CD4-positive, alpha-beta T cell treated with Interleukin-17A for 1 hour (primary cell): ENCODE measurements at places on chromosomes 3 and 15.
A peak's percentile ranks its signal among the peaks of the same experiment; 100 is the strongest.

- DNase-seq = no peak
These were observed 23.1 kb upstream of the EIF4A2 start for GRCh38 chr3:186760141-186760833.

- no peak for DNase-seq
These were observed 3.7 kb upstream of the FAM107A start for GRCh38 chr3:58580826-58581327.

- no peak for DNase-seq
These were observed 32.2 kb downstream of the GPR176 start for GRCh38 chr15:39887832-39888231.

DNA sequence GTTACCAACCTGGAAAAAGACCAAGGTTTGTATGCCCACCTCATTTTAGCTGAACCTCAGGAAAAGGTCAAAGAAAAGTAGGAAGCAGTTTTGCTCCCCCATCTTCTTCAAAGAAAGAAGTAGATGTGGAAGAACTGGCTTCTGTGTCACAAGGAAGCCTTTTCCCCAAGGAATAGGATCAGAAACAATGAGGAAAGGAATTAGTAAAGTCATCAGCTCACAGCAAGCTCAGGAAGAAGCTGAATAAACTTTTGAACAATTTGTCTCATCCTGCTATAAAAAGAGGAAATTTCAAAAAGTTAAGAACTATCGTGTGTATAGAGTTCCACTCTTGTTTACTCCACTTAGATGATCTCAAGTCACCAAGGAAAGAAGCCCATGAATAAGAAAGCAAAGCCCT lies 174.2 kb downstream of the PDE8A start:
- DNase-seq = no peak

DNA sequence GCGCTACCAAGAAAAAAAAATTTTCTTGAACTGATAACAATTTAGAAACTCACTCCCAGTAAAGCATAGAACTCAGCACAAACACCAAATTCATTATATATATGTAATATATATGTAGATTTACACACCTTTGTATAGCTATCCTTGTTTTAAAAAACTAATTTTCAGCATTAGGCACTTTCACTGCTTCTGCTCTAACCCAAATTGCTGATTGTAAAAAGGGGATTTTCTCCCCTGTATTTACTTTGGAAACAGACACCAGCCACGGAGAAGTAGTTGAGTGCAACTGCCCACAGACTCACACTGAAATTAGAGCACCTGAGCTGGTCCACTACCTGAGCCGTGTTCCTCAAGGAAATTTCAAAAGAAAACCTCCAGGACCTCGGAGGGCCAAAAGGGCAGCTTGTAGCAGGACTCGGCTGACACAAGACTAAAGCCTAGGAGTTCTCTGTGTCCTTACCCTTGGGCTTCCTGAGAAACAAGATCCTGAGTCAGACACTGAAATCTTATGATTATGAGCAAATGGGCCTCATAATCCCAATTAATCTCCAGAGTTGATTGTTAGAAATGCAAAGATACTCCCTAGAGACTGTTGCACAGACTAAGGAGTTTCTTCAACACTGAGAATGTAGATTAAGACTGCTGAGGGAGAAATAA lies 106.0 kb downstream of the TNIK start:
- DNase-seq = no peak

GRCh38 chr3:50167841-50168209 lies 12.7 kb downstream of the SEMA3F start:
- no peak for DNase-seq

DNA sequence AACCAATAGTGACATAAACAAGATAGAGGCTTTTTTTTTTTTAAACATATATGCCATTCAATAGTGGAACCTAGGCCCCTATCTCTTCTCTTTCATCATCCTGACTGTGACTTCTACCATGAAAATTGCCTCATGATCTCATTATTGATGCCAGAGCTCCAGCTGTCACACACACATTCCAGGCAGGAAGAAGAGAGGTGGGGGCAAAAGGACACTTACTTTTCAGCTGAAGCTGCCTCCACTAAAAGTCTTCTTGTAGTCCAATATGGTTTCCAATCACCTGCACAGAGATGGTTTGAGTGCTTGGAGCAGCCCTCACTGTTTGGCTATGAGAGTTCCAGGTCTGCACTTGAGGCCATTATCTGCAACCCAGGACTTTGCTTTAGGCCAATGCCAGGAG lies 45.0 kb downstream of the CLEC3B start:
- DNase-seq = no peak

- DNase-seq = no peak
These were observed 625.5 kb downstream of the NAALADL2 start for GRCh38 chr3:175484666-175485065.

DNA sequence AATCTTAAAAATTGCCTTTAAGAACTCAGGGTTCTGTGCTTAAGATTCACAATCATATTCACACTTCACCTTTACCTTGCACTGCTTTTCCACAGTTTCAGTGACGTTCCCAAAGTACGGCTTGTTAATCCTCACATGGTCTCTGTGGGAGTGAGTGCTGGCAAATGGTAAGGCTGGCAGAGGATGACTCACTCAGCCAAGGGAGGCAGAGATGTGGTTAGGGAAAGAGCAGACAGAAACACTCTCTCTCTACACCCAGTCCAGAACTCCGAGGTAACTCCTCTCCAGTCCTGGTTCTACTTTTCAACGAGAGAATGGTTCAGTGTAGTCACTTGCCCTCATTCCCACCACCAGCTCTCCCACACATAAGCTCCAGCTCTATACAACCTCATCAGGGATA lies 33.1 kb downstream of the RASGRP1 start:
- no peak for DNase-seq

GRCh38 chr3:11803977-11804892 lies 42.5 kb downstream of the TAMM41 start:
- peak; percentile 68 for DNase-seq

DNA sequence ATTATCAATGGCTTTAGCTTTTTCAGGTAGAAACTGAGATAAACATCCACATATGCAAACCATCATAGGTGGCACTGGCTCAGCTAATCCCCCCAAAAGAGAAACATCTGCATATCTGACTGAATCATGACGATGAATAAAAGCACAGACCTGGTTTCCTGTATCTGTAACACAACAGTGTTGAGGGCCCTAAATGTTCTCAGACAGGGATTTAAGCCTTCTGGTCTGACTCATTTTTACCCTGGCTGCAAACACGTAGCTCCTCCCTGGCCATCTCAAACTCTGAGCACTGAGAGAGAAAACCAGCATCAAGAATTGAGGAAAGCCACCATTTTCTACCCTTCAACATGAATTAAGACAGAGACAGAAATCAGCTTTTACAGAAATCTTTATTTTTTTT lies 35.2 kb downstream of the GLB1 start:
- peak; percentile 56 for DNase-seq

DNA sequence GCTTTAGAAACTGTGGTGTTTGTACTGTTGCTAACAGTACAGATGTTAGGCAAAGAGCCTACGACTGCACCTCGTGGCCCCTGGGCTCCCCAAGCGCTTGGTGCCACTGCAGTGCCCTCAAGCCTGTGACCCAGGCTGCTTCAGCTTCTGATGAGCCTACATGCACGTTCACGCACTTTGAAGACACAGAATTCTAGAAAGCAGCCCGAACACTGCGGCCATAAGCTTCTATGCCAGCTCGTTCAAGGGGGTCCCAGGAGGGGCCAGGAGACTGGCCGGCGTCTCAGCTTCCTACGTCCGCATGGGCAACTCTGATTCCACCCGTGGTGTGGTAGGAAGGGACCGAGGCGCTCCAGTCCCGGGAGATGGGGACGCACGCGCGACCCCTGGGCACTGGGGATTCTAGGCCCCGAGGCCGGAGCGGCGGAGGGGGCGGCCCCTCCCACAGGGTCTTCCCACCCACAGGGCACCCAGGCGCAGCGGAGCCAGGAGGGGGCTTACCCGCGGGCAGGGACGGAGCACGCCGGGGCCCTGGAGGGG lies 653 bp downstream of the MYO5C start:
- DNase-seq = no peak

DNA sequence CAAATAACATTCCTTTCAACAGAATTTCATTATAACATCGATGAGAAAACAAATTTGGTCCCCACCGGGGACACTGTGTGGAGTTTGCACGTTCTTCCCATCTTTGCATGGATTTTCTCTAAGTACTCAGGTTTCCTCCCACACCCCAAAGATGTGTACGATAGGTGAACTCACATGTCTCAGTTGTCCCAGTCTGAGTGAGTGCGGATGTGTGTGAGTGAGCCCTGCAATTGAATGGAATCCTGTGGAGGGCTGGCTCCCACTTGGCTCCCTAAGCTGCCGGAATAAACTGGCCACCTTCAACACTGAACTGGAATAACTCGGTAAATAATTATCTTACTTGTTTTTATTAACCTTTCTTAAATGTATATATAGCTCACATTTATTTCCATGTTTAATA lies 77.0 kb downstream of the TRANK1 start:
- DNase-seq = no peak

GRCh38 chr3:47583320-47584075 lies 4.8 kb upstream of the CSPG5 start:
- no peak for DNase-seq

- DNase-seq = no peak
These were observed 331.4 kb upstream of the WNT5A start for GRCh38 chr3:55818485-55818884.

GRCh38 chr3:141305436-141305835 lies 62.9 kb upstream of the ZBTB38 start:
- no peak for DNase-seq

- DNase-seq = no peak
These were observed 56.5 kb downstream of the VPS8 start for GRCh38 chr3:184868477-184868876.

GRCh38 chr15:96087180-96087884 lies 243.2 kb upstream of the NR2F2 start:
- DNase-seq = no peak

- DNase-seq = no peak
These were observed 14.6 kb downstream of the RAB7A start for GRCh38 chr3:128740621-128741020.

GRCh38 chr15:80925597-80926059 lies 64.0 kb downstream of the MESD start:
- no peak for DNase-seq

- DNase-seq = no peak
These were observed 120.9 kb downstream of the CACNA2D3 start for GRCh38 chr3:54243056-54243931.

- peak; percentile 48 for DNase-seq
These were observed 4.0 kb downstream of the GLYCTK start for GRCh38 chr3:52291508-52292181.

- DNase-seq = no peak
These were observed 307.0 kb upstream of the THBS1 start for GRCh38 chr15:39273717-39274411.

DNA sequence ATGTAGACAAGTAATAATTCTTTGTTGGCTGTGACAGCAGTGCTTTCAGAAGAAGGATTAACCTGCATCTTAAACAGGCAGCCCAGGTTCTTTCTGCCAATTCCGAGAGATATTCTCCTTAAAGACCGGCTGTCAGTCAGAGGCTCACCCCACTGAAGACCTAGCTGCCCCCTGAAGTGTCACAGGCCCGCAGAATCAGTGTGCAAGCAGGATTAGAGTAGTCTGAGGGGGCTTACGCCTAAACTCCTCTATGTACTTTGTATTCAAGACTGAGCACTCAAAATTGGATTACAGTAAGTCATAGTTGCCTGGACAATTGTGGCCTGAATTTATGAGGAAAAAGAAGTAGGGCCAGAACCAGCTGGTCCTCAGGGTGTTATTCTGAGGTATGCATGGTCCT lies 342.9 kb downstream of the CLSTN2 start:
- DNase-seq = no peak

DNA sequence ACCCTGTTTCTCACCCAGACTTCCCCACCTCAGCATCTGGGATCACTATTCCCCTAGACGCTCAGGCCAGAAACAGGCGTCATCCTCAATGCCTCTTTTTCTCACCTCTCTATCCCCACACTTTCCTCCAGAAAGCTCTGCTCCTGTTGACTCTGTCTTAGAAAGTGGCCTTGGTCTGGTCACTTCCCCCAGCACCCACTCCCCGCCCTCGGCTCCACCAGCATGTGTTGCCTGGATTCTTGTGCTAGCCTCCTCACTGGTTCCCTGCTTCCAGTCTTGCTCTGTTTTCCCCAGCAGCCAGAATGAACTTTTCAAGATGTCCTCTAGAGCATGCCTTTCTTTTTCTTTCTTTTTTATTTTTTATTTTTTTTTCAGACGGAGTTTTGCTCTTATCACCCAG lies 39.7 kb upstream of the ESYT3 start:
- no peak for DNase-seq

GRCh38 chr3:188827103-188827502 lies 344.7 kb upstream of the TPRG1 start:
- no peak for DNase-seq

DNA sequence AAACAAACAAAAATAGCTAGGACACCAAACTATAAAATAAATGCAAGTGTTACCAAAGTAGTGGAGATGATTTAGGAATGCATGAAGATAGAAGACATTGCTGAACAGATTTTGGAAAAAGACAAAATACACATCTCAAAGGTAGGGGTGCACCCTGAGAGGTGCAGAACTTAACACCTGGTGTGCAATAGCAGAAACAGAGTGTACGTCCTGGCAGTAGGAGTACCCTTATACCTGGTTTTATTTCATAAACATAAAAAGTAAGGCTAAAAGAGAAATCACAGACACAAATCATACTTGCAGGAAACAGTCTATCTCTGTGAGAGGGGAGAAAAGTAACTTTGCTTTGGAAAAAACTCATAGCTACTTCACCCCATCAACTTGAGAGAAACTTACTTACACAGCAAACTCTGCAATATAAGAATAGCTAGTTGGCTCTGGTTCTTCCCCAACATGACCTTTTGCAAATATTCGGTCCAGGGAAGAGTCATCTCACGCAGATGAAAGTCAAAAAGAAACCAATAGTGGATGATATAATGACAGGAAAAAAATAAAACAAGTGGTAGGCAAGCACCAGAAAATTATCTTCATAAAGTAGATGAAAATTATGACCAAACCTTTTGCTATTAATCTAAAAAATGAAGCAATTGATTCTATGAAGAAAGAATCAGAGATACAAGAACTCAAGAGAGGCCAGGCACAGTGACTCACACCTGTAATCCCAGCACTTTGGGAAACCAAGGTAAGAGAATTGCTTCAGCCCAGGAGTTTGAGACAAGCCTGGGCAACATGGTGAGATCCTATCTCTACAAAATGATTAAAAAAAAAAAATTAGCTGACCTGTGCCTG lies 108.9 kb upstream of the BNIP2 start:
- no peak for DNase-seq

DNA sequence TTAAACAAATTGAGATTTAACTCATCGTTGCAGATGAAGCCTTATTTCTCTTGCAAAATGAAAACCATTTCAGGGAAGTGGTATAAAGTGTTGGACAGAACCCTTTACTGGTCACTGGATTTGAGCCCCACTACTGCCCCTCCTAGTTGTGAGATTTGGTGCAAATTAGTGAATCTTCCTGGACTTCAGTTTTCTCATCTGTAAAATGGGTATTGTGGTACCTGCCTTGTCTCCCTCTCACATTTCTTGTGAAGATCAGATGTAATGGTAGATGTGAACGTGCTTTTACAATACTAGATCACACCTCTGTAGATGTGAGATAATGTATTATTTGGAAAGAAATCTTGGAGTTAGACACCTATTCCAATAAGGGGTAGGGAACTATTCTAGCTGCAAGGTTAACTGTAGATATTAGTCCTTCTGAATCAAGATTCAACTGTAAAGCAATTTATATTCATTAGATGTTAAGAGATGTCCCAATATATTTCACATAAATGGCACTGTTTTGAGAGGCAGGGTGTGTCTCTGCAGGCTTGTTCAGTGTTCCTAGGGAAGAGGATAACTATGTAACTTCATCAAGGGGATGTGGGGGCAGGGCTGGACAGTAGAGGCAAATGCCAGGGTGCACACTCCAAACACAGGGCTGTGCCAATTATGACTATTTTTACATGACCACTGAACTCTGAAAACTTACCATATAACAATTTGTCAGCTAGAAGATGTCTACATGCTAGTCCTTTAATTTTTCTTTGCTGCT lies 112.4 kb upstream of the PFN2 start:
- no peak for DNase-seq
